Activated naive CD8-positive, alpha-beta T cell treated with anti-CD3 and anti-CD28 coated beads, Interleukin-2, amount 50 U/mL, for 24 hours (primary cell): ENCODE measurements at places on chromosomes 6 and 20.

DNA sequence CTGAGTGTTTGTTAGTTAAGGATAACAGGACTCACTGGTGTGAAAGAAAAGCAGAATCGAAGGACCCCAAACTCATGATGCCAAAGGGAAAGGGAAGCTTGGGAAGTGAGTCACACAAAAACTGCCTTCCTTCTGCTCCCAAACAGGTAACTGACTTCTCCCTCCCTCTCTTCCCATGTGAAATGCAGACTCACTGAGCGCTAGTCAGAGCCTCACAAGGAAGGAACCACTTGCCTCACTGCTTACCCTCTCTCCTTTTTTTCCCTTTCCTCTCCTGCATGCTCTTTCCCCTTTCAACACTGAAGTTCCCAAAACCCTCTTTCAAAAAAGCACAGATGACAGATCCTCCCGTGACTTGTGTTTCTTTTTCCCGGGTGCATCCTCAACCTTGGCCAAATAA lies 56.4 kb downstream of the LYRM4 start:
- no peak for DNase-seq

DNA sequence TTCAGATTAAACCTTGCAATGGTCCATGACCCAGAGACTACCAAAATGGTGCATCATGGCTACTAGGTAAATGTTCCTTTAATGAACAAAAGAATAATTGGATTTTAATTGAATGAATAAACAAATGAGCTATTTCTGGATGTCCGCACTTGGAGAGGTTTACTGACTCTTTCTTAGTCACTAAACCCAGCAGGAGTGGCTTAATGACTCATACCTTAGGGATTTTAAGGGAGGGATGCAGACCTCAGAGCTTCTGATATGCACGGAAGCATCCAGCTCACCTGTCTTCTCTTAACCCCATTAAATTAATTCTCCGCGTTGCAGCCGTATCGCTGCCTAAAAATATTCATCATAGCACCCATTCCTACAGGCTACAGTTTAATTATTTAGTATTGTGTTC lies 970.0 kb upstream of the SLC35B3 start:
- DNase-seq, result no peak

GRCh38 chr6:45423824-45424450 lies 46.2 kb upstream of the SUPT3H start:
- DNase-seq, result peak; percentile 36

GRCh38 chr6:25473447-25473846 lies 178.6 kb upstream of the SCGN start:
- no peak for DNase-seq

DNA sequence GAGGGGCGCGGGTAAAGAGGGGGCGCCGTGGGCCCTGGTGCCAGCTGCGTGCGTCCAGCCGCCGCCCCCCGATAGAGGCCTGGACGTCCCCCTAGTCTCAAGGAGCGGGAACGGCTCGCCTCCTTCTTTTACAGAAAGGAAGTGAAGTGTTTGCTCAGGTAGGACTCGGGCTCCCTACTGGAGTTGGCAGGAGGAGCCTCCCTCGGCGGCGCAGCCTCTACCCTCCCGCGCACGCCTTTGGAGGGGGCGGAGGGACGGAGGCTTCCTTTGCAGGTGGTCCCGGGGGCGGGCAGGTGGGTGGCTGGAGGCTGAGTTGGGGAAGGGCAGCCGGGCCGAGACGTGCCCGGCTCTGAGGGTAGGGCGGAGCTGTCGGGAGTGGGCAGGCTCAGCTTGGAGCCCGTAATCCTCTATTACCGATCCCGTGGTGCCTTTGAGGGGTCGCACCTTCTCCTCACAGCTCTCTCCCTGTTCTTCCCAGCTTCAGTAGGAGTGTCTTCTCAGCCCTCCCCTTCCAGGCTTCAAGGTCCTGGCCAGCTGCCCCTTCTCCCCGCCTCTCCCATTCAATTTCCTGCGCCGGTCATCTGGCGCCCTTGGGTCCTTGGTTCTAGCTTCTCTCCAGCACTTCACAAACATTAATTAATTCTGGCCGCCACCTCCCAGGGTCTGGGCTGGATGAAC lies 728 bp downstream of the ITPR3 start:
- peak; percentile 44 for DNase-seq

- no peak for DNase-seq
Observed at GRCh38 chr6:64644024-64644423, 1008.4 kb downstream of the PHF3 start.

GRCh38 chr6:13635948-13636658 lies 21.0 kb downstream of the NOL7 start:
- no peak for DNase-seq

GRCh38 chr6:91860541-91861335 lies 1273.9 kb upstream of the MAP3K7 start:
- DNase-seq, result no peak

DNA sequence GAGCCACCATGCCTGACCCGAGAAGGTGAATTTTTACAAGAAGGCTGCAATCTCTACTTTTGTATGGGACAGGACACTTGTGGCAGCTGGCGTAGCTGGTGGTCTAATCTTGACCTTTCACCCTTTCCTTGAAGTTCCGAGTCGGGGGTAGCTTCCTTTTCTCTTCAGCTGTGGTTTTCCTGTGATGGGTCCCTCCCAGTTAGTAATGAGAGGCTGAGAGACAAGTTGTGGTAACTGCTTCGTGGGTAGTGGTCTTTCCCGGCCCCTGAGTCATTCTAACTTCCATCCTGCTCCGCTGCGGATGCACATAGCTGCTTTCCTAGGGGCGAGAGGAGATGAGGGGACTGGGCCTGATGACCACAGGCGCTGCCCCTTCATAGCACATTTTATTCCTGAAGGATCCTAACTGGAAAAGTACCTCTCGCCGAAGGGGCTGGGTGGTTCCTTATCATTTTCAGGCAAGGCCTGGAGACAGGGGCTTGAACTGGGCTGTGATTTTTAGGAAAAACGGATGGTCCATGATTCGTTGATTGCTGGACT lies 3.1 kb downstream of the SYNJ2 start:
- DNase-seq, result peak; percentile 27

DNA sequence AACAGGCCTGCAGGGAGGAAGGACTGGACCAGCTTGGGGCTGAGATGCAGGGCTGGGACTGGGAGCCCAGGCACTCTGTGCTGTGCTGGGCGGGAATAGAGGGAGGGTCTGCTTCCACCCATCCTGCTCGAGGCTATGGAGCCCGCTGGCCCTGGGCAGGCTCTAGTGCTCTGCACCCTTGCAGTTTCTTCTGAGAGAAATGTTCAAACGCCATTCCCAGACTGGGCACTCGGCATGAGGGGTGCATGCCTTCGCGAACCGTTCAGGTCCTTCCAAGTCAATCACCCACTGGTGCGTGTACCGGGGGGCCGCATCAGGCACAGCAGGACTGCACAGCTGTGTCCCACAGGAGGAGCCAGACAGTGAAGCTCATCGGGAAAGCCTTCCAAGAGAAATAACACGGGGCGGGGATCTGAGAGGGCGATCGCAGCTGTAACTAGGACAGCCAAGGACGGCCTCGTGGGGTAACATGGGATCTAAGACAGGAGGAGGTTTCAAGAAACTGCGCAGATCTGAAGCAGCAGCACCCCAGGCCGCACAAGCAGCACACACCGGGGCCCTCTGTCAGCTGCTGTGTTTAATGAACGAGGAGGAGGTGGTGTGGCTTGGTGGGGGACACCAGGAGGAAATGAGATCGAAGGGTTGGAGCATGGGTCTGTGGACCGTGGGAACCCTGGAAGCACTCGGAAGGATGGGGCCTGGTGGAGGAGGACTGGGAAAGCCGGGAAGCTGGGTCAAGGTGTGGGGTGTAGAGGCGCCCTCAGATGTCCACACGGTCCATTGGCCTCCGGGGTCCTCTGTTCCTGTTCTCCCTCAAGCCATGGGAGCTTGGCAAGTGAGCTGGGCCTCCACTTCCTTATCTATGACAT lies 26.1 kb upstream of the PYGB start:
- DNase-seq, result no peak

GRCh38 chr6:116157391-116157790 lies 31.5 kb upstream of the COL10A1 start:
- no peak for DNase-seq

- DNase-seq, result no peak
Observed at GRCh38 chr20:64152906-64153305, 11.3 kb upstream of the MYT1 start.

DNA sequence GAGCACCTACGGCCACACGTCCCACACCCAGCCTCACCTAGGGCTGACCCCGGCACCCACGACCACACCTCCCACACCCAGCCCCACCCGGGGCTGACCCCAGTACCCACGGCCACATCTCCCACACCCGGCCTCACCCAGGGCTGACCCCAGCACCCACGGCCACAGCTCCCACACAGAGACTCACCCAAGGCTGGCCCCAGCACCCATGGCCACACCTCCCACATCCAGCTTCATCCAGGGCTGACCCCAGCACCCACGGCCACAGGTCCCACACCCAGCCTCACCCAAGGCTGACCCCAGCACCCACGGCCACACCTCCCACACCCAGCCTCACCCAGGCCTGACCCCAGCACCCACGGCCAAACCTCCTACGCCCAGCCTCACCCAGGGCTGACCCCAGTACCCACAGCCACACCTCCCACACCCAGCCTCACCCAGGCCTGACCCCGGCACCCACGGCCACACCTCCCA lies 36.7 kb downstream of the NINL start:
- no peak for DNase-seq

GRCh38 chr20:10635476-10636208 lies 38.2 kb downstream of the JAG1 start:
- DNase-seq, result no peak

- DNase-seq, result no peak
Observed at GRCh38 chr6:92110403-92110802, 1309.0 kb downstream of the EPHA7 start.

- DNase-seq, result no peak
Observed at GRCh38 chr20:55615818-55616217, 389.5 kb downstream of the CBLN4 start.

GRCh38 chr20:56430461-56430860 lies 18.4 kb downstream of the CASS4 start:
- DNase-seq, result no peak

DNA sequence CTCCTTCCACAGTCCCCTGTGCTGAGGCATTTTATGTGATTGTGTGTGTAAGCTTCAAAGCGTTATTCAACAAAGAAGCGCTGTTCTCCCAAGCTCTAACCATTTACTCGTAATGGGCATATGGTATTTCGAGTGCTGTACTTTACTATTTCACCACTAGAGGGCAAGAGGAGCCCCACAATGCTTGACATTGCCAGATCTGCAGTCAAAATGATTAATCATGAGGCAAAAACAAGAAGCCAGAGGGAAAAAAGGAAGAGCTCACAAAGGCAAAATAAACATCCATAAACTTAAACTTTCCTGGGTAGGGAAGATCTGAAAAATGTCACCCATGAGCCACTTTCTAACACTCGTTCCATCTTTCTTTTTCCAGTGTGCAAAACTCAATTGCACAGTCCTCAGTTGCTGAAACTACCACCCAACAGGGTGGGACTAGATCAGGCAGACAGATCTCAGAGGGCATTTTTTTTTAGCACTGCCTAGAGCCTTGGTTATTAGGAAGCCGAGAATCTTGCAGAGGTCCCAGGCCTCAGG lies 215.0 kb upstream of the PLCB4 start:
- DNase-seq, result no peak

DNA sequence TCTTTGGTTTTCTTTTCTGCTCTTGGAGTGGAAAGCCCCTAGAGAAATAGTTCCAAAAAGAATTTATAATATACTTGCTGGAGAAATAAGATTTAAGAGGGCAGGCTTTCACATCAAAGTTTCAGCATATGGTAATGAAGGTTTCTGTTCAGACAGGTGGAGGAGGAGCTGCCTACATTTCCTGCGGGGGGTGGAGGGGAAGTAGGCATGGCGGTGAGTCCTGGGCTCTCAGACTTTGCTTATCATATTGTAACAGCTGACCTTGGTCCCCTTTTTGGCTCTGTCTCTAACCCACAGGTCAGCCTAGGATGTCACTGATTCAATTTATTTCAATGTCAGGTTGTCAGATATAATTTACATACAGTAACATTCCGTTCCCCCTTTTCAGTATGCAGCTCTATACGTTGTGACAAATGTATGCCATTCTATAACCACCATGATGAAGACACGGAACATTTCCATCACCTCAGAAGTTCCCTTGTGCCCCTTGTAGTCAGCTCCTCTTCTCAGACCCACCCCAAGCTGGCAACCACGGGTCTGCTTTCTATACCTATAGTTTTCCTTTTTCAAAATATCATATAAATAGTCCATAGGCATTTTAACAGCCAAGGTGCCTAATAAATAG lies 77.6 kb upstream of the GGTLC1 start:
- DNase-seq, result peak; percentile 19

DNA sequence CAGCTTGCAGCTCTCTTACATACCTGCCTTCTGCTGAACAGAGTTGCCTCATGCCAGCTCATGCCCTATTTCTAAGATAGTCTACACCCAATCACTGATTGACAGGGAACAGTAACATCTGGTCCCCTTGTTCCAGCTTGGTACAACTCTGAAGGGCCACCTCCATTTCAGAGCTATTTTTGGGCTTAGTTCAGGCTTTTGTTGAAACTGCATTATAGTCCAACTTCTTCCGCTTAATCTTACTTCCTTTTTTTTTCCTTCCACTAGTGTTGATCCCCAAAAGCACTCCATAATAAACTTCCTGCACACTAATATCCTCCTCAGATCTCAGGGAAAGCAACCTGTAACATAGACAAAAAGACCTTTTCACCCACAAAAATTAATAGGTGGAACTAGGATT lies 65.7 kb upstream of the TNFRSF21 start:
- DNase-seq, result no peak

- no peak for DNase-seq
Observed at GRCh38 chr6:72218125-72218524, 331.8 kb downstream of the RIMS1 start.

DNA sequence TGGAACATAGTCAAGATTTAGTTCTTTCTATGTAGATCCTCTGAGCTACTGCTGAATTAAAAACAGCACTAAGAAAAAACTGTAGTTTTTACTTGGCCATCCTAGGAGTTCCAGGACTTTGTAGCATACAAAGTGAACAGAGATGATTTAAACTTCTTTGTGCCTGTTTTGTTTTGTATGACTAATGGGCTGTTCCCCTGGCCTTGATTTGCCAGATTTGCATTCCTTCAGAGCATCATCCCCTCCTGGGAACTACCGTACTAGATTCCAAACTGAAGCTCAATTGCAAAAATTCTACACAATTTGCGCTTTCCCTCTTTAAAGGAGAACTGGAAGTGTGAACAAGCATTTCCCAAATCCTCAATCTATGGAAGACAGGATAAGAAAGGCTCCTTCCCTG lies 23.1 kb downstream of the ACOT13 start:
- DNase-seq, result no peak

GRCh38 chr20:10963717-10964266 lies 290.0 kb upstream of the JAG1 start:
- DNase-seq, result no peak

GRCh38 chr6:24537771-24538385 lies 43.1 kb downstream of the ALDH5A1 start:
- no peak for DNase-seq

- no peak for DNase-seq
Observed at GRCh38 chr20:62636446-62636845, 5.9 kb upstream of the SLCO4A1 start.

- no peak for DNase-seq
Observed at GRCh38 chr6:7153789-7154188, 46.0 kb downstream of the RREB1 start.

DNA sequence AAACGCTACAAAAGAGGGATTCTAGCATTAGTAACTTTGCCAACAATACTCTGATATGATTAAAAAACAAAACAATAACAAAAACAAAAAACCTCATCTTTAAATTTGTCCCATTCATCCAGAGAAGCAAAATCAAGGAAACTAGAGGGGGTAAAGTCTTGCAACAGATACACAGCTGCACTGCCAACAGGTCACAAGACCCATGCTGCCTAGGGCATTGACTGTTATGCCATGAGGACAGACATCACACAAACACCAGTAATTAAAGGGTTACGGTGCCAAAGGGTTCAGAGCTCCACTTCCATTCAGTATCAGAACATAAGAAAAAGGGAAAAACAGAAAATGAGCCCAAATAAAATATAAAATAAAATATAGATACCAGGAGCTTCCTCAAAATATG lies 1.6 kb downstream of the TBC1D20 start:
- DNase-seq, result no peak
